Esophagus squamous epithelium (tissue), 5 donors: ENCODE measurements at places on chromosomes 4 and X.
A peak's percentile ranks its signal among the peaks of the same experiment; 100 is the strongest.

- peak overlapping the region; percentile 62 for H3K27ac ChIP-seq
- H3K27me3 ChIP-seq: no peaks in the 10 kb centered on the region
- H3K4me1 ChIP-seq: no peaks in the 10 kb centered on the region
- H3K4me3 ChIP-seq: no peak overlapping the region
- H3K36me3 ChIP-seq: no peaks in the 10 kb centered on the region
Observed at GRCh38 chrX:65925005-65925404, 114.9 kb downstream of the VSIG4 start.

GRCh38 chr4:42151568-42152506, 618 bp downstream of the BEND4 start:
- peaks cover 24% of the 10 kb centered on the region for H3K27me3 ChIP-seq
- no peaks in the 10 kb centered on the region for H3K36me3 ChIP-seq
- no peak overlapping the region for H3K27ac ChIP-seq
- H3K4me1 ChIP-seq: peaks cover 5% of the 10 kb centered on the region
- DNase-seq: no peak

DNA sequence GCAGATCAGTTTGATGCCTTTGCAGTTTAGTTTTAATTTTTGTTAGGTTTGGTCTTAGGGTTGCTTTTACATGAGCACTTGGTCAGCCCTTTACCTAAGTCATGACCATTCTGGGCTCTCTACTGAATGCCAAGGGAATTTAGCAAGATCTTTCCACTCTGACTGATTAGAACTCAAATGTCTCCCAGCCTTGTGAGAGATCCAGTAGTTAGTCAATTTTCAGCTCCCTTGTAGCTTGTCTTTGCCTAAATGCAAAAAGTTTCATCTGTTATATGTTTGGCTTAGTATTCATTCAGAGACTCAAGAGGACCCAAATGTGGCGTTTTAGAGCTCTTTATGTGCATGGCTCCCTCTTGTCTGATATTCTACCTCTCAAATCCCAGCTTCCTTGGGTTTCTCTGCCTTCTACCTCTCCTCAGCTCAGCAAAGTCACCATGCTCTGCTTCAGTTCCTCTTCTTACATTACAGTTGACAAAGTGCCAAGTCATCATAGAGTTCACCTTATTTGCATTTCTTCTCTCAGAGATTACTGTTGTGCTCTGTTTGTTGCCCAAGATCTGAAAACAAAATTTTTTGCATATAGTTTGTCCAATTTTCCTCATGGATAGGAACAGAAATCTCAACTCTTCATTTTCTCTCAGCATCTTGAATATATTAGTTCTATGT, 17.5 kb upstream of the JAKMIP1 start:
- peaks cover 14% of the 10 kb centered on the region for H3K27me3 ChIP-seq
- H3K4me3 ChIP-seq: no peak overlapping the region
- no peaks in the 10 kb centered on the region for H3K36me3 ChIP-seq
- H3K4me1 ChIP-seq: no peaks in the 10 kb centered on the region
- no peak overlapping the region for H3K27ac ChIP-seq

- H3K36me3 ChIP-seq: no peaks in the 10 kb centered on the region
- no peak overlapping the region for H3K4me3 ChIP-seq
- no peak for DNase-seq
Observed at GRCh38 chrX:45696736-45697135, 496.1 kb upstream of the DIPK2B start.

DNA sequence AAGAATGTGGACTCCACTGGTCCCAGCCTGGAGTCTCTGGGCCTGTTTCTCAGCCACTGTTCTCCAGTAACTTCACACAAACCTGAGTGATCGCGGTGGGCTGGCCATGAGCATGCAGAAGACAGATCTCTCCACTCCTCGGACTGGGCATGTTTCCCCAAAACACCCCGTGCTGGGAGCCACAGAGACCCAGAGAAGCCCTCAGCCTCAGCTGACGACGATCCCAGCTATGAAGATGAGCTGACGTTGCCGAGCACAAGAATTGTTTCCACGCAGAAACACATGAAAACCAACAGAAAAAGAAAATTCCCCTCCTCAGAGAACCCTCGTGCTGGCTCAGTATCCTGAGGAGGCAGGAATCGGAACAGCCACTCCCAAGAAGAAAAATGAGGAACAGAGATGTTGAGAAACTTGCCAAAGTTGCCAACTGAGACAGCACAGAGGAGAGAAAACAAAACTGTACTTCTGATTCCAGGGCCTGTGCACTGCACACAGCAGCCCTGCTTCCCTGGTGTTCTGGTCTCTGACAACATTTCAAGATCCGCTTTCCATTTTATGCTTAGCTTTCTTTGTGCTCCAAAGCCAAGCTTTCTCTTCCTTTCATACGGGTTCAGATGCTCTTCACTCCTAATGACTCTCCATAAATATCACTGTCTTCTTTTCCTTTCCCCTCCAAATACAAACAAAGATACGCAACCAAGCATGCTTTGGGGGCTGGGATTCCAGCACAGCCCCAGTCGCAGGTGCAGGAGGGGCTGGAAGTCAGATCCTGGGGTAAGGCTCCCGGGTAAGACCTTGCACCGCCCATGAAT, 81.4 kb downstream of the IRF2 start:
- H3K4me1 ChIP-seq: peaks cover 10% of the 10 kb centered on the region
- no peak for DNase-seq
- H3K4me3 ChIP-seq: no peak overlapping the region
- H3K27me3 ChIP-seq: no peaks in the 10 kb centered on the region

GRCh38 chr4:38396091-38396490, 267.9 kb upstream of the KLF3 start:
- no peaks in the 10 kb centered on the region for H3K27me3 ChIP-seq
- no peak overlapping the region for H3K4me3 ChIP-seq
- no peak for DNase-seq
- H3K36me3 ChIP-seq: no peaks in the 10 kb centered on the region
- no peak overlapping the region for H3K27ac ChIP-seq

DNA sequence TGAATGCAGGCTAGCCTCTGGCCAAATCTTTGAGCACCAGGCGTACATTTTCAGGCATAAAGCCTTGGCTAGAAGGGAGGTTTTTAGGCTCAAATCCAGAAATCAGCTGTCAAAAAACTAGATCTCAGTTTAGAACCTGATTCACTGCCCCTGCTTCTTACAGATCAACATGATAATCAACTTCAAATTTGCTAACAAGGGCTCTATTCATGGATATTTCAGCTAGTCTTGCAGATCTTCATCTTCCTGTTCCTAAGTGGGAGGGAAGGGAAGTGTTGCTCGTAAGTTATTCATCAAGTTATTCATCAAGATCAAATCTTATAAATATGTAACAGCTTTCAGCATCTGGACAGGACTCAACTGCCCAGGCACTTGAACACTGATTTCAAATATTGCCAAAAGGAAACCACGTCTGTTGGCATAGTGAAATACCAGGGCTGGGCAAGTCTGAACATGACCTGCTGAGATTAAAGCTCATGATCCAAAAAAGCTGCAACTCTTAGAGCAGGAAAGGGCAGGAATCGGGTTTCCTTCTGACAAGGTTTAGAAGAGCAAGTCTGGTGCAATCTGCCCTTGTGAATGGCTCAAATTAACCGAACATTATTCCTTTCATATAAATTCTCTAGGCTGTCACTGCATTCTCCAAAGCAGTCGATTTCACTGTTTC, 200.3 kb downstream of the PDGFC start:
- DNase-seq: no peak
- H3K27ac ChIP-seq: peak overlapping the region; percentile 64
- peaks cover 13% of the 10 kb centered on the region for H3K4me1 ChIP-seq
- H3K4me3 ChIP-seq: peak overlapping the region; percentile 15
- H3K27me3 ChIP-seq: no peaks in the 10 kb centered on the region

DNA sequence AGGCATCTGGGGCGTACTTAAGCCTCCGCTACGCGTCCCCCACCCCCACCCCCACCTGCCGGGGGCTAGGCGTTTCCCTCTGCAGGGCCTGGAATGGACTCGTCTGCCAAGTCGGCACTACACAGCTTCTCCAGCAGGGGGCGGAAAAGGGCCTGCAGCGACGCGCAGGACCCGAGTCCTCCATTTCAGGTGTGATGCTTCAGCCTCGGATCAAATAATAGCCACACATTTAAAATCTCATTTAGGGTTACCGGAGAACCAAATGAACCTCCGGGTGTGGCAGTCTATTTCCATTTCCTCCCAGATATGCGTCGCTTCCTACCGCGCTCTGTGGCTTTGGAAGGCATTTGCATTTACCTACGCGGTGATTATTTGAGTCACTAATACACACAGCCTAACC, 2.9 kb downstream of the PAK3 start:
- no peak overlapping the region for H3K27ac ChIP-seq
- H3K27me3 ChIP-seq: no peaks in the 10 kb centered on the region
- no peaks in the 10 kb centered on the region for H3K36me3 ChIP-seq
- peaks cover 12% of the 10 kb centered on the region for H3K4me1 ChIP-seq
- DNase-seq: no peak

GRCh38 chr4:15558561-15558960, 88.9 kb downstream of the CC2D2A start:
- H3K4me3 ChIP-seq: no peak overlapping the region
- no peaks in the 10 kb centered on the region for H3K4me1 ChIP-seq
- no peaks in the 10 kb centered on the region for H3K27me3 ChIP-seq

- H3K27me3 ChIP-seq: no peaks in the 10 kb centered on the region
- H3K4me3 ChIP-seq: no peak overlapping the region
- DNase-seq: no peak
- no peaks in the 10 kb centered on the region for H3K4me1 ChIP-seq
- H3K27ac ChIP-seq: no peak overlapping the region
Observed at GRCh38 chr4:46329118-46329976, 60.6 kb downstream of the GABRA2 start.

GRCh38 chrX:640641-641040, 10.1 kb downstream of the SHOX start:
- no peaks in the 10 kb centered on the region for H3K27me3 ChIP-seq
- no peak overlapping the region for H3K27ac ChIP-seq
- H3K4me3 ChIP-seq: no peak overlapping the region
- no peaks in the 10 kb centered on the region for H3K36me3 ChIP-seq
- H3K4me1 ChIP-seq: no peaks in the 10 kb centered on the region
- no peak for DNase-seq

DNA sequence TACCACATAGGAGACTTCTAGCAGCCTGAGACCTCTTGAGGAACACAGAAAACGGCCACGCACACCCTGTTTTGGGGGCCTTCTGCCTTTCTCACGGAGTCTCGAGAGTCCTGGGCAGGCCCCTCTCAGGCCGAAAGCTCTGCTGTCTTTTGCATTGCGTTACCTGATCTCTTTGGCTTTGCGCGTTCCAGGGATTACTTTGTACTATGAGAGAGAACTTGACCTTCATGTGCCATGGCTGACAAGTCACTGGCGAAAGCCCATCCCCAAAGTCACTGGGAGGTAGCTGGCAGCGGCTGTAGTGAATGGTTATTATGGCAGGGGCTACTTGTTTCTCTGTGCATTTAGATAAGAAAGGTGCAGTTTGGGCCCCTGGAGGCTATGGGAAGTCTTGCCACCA, 8.0 kb upstream of the NAT8L start:
- DNase-seq: no peak
- no peak overlapping the region for H3K27ac ChIP-seq
- no peaks in the 10 kb centered on the region for H3K36me3 ChIP-seq
- H3K4me3 ChIP-seq: no peak overlapping the region

- no peaks in the 10 kb centered on the region for H3K27me3 ChIP-seq
- peak overlapping the region; percentile 67 for H3K27ac ChIP-seq
- no peaks in the 10 kb centered on the region for H3K36me3 ChIP-seq
- no peak overlapping the region for H3K4me3 ChIP-seq
Observed at GRCh38 chr4:189294574-189294973, 646.1 kb upstream of the FRG1 start.

GRCh38 chr4:87330761-87331160, 8.1 kb upstream of the HSD17B13 start:
- DNase-seq: no peak
- H3K27me3 ChIP-seq: no peaks in the 10 kb centered on the region
- H3K36me3 ChIP-seq: no peaks in the 10 kb centered on the region

- no peak for DNase-seq
- no peak overlapping the region for H3K27ac ChIP-seq
- no peaks in the 10 kb centered on the region for H3K36me3 ChIP-seq
- H3K27me3 ChIP-seq: no peaks in the 10 kb centered on the region
Observed at GRCh38 chr4:43452948-43453347, 560.4 kb downstream of the GRXCR1 start.

DNA sequence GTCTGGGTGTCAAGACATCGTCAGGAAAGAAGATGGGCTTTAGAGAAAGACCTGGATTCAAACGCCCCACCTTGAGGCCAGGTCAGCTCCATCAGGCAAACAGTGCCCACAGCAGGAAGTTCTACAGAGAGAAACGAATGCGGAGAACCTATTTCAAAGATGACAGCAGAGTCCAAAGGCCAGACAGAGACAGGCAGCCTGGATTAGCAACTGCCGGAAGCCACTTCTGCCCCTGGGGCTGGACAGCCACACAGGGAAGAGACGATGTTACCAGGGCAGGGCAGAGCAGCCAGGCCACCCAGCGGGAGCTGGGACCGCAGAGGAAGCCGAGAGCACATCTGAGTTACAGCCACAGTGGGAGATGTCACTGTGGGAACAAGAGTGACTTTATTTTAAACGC, 1.2 kb downstream of the C4orf50 start:
- H3K36me3 ChIP-seq: no peaks in the 10 kb centered on the region
- H3K4me3 ChIP-seq: no peak overlapping the region
- H3K27me3 ChIP-seq: peaks cover 47% of the 10 kb centered on the region
- no peaks in the 10 kb centered on the region for H3K4me1 ChIP-seq
- H3K27ac ChIP-seq: no peak overlapping the region

DNA sequence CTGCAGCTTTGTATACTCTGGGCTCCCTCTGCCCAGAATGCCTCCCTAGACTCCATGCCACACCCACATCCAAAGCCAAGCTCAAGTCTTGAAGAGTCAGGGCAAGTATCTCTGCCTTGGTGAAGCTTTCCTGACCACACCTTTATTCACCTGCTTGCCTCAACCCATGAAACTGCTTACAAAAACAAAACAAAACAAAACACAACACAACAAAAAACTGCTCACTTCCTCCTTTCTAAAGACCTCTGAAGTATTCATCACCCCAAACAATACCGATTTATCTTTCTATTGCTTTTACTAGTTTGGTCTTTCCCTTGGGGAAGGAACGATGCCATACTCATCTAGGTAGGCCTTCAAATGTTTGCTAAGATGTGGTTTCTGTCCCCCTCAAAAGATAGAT, 45.0 kb downstream of the TMEM165 start:
- no peak overlapping the region for H3K27ac ChIP-seq
- no peak overlapping the region for H3K4me3 ChIP-seq
- H3K36me3 ChIP-seq: no peaks in the 10 kb centered on the region
- no peak for DNase-seq
- no peaks in the 10 kb centered on the region for H3K27me3 ChIP-seq

DNA sequence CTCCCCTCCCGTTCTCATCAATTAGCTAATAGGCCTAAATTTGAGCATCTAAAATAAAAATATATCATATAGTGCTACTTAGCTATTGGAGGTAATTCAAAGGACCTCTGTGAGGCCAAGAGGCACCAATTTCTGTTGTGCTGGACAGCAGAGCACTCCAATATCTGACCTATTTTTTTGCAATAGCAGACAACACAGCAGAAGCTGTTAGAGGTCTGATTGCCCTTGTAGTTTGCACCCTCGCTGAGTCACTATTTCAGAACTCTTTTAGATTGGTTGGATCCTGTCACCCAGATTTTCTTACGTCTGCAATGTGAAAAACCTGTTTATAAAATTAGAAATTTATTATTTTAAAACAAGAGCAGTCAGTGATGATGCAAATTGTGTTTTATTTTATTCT, 184.1 kb downstream of the CEP135 start:
- H3K36me3 ChIP-seq: no peaks in the 10 kb centered on the region
- peaks cover 3% of the 10 kb centered on the region for H3K4me1 ChIP-seq
- H3K27me3 ChIP-seq: no peaks in the 10 kb centered on the region
- no peak overlapping the region for H3K4me3 ChIP-seq

GRCh38 chr4:125334926-125335325, 20.2 kb downstream of the FAT4 start:
- no peak for DNase-seq
- no peaks in the 10 kb centered on the region for H3K4me1 ChIP-seq
- H3K4me3 ChIP-seq: no peak overlapping the region
